Spleen (tissue), 13 donors: ENCODE measurements at places on chromosomes 5 and 9.
A peak's percentile ranks its signal among the peaks of the same experiment; 100 is the strongest.

GRCh38 chr9:131097948-131098278, 1.6 kb downstream of the AIF1L start:
- DNase-seq, result no peak

GRCh38 chr9:124776954-124777648, at the start of gene OLFML2A:
Gene OLFML2A, plus strand, starts transcription at chr9:124777133. Its CDS starts 138 bp downstream, at chr9:124777271.
- peak; percentile 84 for DNase-seq

- no peak for DNase-seq
Measured at GRCh38 chr9:116081435-116082115, 72.0 kb upstream of the PAPPA start.

DNA sequence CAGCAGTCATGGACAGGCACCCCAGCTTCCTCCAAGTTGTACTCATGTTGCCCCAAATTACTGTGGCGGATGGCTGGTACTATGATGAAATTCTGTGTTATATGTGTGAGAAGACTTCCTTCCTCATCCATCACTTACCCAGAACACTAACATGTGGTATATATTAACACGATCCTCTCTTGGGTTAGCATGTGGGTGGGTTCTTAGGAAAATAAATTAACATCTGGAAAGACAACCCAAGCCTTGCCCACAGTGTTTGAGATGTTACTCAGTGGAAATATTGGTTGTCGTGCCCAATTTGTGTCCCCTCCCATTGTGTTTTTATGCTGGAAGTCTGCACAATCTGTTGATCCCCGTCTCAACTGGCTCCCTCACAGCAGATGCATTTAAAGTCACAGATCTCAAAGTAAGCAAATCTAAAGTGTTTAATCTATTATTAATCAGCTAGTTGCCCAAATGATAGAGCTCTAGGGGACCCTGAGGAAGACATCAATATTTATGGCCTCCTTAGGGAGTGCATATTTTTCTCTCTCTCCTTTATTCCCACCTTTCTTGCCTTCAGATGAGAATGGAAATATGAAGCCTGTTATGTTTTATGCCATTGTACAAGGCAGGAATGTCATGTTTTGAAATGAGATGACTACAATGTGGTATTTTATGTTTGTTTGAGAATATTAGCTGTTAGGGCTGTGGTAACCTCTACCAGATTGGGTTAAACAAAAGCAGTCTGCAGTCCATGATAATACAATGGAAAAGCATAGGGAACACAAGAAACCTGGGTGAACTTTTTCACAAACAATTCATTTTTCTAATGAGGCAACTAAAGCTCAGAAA, 93.9 kb downstream of the GRIA1 start:
- DNase-seq, result no peak

DNA sequence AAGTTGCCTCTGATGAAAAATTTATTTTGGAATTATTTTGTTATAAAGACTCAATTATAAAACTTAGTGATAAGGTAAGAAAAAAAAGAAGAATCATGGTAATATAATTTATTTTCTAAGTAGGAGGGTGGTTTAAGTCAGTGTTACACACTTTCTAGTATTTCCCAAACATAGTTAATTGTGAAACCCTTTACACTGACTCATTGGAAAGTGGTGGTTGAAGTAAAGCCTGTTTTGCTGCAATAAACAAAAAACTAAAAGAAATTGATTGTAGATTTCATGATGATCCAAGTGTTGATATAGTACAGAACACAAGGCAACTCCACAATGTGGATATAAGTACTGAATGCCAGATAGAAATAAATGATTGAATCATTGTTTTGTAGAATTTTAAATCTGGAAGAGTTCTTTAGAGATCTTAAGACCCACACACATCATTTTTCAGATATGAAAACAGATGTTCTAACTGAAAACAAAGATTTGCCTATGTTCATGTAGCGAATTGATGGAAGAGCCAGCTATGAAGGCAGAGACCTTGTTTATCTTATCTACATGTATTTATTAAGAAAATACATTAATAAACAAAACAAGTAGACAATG, 539.8 kb downstream of the PRELID2 start:
- no peak for DNase-seq

DNA sequence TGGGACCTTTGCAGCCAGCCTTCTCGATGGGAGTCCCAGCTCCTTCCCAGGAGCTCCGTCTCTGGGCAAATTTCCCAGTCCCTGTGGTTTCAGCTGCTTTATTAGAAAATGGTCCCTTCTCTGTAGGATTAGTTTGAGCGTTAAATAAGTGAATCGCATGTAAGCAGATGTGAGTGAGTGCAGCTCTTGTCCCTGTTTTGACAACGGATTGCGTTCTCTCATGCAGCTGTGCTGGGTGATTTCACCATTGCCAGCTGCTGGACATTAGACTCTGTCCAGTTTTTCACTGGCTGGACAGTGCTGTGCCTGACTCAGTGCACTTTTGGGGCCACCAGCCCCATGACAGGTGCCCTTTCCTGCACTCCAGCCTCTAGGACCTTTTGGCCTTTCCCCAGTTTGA, 11.6 kb upstream of the CEL start:
- no peak for DNase-seq

GRCh38 chr9:129235931-129236331, 57.9 kb upstream of the IER5L start:
- DNase-seq, result peak; percentile 84

- no peak for DNase-seq
Measured at GRCh38 chr5:126519637-126520592, 75.1 kb downstream of the ALDH7A1 start.

- DNase-seq, result no peak
Measured at GRCh38 chr5:151153766-151154272, 3.8 kb downstream of the ANXA6 start.

GRCh38 chr5:163953901-163954300, 448.5 kb downstream of the MAT2B start:
- no peak for DNase-seq

DNA sequence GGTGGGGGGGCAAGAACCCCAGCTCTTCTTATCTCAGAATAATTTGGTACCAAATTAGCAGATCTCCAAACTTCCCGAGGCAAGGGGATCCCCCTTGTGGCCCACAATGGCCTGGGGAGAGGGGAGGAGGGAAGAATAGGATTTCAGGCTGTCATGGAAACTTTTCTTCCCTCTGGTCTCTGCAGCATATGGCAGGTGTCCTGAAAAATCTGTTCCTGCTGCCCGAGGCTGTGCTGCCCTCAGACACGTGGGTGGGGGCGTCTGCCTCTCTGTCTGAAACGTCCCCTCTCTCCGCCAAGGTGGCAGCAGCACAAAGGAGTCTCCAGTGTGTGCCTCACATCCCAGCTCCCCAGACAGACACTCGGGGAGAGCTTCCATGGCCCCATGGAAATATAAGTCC, 34.0 kb downstream of the CCNJL start:
- DNase-seq, result no peak

DNA sequence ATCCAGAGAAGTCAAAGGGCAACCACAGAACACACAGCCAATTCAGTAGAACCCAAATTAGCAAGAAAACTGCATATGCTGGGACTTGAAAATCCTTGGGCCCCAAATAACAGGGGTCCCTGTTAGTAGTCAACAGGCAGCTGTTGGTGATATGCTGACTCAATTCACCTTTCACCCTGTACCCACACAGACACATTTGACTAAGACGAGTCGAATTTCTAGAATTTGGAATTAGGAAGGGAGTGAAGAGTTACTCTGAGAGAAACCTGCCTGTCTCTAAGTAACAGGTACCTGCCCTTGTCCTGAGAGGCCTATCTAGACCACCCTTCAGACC, 821 bp upstream of the VCP start:
- DNase-seq, result no peak

DNA sequence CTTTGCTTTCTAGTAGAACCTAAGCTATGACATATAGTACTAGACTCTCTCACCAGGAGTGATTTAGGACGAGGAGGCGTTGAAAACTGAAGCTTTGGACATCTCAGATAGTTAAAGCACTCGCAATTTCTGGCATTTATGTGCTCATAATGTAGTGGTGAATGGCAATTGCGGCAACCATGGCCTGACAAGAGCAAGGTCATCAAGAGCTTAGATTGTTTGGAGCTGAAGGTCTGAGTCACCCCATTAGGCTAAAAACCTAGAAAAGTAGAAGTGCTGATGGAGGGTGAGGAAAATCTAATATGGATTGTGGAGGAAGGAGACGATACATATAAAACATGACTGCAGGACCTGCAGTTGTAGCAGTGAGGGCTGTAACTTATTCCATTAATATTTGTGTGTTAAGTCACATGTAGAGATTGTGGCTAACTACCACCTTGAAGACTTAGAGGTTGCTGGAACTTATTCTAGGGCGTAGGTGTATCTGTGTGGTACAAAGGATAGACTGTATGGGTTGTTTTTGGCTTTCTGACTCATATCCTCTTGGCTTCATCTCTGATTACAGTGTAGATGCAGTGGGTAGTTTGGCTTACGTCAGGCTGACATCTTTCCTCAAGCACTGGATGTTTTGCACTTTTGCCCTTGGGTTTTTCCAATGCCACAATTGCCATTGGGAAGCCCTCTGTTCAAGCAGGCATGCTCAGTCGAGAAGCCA, 138.9 kb upstream of the CDKN2B start:
- DNase-seq, result no peak

DNA sequence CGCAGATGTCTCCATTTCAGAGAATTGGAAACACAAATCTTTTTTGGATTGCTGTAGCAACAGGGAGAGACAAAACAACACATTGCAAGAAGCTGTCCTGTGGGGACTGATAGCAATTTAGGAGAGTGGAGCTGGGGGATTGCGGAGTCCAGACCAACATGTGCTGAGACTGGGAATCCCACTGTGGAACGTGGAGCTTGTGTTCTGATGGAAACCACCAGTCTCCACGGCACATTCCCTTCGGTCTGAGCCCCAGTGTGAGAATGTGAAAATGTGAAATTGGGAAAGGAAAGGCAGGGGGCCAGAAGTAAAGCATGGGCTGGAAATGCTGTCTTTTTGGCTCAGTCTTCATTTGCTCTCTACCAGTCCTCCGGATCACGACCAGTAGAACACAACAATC, 348.8 kb upstream of the TNC start:
- DNase-seq, result no peak

GRCh38 chr5:3605298-3606010, 9.8 kb downstream of the IRX1 start:
- peak; percentile 56 for DNase-seq

- no peak for DNase-seq
Measured at GRCh38 chr5:19568004-19568403, 420.0 kb downstream of the CDH18 start.

- DNase-seq, result no peak
Measured at GRCh38 chr5:107538805-107539445, 131.8 kb downstream of the EFNA5 start.

- DNase-seq, result no peak
Measured at GRCh38 chr9:97039514-97039860, 545 bp upstream of the CTSV start.

GRCh38 chr5:136200130-136200529, 7.2 kb upstream of the SMIM32 start:
- DNase-seq, result no peak

- DNase-seq, result peak; percentile 38
Measured at GRCh38 chr5:135112008-135112725, 78.1 kb upstream of the PITX1 start.

GRCh38 chr5:136506131-136506530, 140.8 kb upstream of the TRPC7 start:
- DNase-seq, result no peak

DNA sequence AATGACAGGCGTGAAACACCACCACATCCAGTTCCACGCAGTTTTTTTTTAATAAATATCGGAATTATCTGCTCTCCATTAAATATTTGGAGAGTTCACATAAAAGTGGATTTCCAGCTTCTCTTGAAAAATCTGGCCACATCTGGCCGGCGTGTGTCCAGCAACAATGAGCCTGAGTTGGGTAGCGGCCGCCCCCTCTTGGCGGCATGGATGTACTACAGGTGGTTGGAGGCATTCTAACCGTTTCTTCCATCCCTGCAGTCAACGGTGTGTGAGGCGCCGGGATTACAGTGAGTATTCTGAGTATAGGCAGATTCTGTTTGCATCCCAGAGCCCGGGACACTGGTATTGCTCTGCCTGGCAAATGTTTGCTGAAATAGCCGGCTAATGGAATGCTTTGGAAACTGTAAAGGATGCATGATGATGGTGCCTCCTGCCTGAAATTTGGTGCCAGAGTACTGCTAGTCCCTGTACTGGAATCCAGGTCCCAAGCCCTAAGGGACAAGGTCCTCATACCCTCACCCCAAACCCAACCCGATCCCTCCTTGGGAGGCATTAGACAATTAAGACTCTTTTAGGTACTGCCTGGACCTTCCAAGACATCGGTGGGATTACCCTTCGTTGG, 13.6 kb upstream of the GM2A start:
- DNase-seq, result peak; percentile 93

GRCh38 chr5:127838661-127839060, 135.5 kb downstream of the CCDC192 start:
- DNase-seq, result no peak

DNA sequence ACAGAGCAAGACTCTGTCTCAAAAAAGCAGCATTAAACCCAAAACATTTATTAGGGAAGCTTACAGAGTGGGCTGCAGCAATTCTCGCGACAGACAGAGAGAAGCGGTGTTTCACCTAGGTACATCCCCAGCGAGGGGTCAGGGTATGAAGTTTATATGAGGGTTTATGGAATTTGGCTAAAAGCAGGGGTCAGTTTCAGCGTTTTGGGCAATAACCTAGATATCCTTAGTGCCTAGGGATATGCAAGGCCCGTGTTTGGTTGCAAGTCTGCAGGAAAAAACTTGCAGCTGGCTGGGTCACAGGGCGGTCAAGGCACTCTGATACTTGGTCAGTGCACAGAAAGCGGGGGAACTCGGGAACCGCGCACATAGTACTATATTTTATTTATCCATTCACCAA, 649 bp upstream of the GLE1 start:
- DNase-seq, result peak; percentile 70

- DNase-seq, result no peak
Measured at GRCh38 chr9:88514247-88514646, 20.7 kb upstream of the NXNL2 start.
